ENCODE measurements at places on chromosomes 5 and 9. TPM values are rescaled to one million over a fixed set of nuclear protein-coding genes. Genes with fewer than 3 reads are reported as not detected.

DNA sequence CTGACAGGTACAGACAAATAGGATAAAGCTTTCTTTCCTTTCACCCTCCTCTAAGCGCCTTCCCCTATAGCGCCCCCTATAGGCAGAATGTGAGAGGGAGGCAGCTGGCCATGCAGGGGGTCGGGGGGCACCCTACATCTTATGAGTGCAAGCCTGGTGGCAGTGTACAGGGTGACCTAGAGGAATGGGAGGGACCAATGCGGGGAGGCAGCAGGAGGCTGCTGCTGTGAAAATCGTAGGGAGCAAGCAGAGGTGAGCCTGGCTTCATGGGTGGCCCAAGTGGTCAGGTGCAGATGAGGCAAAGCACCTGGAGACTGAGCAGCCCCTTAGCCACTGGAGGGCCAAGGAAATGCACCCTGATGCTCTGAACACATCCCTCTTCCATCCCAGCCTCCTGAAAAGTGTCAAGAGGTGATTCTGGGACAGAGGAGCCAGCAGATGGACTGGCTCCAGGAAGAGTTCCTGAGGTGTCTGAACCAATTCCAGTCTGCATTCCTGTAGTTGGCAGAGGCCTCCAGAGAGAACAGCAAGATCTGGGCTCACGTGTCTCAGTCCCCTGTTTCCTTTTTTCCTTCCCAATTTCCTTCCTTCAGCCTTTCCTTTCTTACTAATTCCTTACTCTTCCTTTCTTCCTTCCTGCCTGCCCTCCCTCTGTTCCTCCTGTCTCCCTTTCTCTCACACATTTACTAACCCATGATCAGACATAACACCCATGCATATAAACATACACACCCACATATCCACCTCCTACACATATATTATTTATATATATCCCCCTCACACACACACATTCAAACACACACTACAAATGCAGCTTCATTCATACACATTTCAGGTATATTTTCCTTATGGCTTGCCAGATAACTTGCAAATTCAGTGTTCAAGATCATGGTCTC lies 32.8 kb upstream of the GALNT10 start:
- no peak overlapping the region for H3K27ac ChIP-seq
- H3K36me3 ChIP-seq, result no peaks in the 10 kb centered on the region
- no peaks in the 10 kb centered on the region for H3K27me3 ChIP-seq
- no peak overlapping the region for H3K4me3 ChIP-seq
- no peak for DNase-seq

DNA sequence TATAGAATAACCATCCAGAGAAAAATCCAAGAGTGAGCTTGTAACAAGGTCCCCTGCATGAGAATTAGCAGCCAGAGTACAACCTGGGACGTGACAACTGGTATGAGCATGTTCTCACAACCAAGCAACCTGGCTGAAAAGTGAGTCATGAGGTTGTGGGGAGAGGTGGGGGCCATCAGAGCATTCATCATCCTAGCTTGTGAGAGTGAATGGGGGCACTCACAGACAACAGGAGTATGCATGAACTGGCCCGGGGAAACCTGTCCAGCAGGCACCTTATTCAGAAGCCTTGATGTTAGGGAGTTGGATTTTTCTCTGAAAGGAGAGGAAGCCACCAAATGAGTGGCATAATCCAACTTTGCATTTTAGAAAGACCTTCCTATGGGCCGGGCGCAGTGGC lies 113.0 kb downstream of the FRMD3 start:
- H3K27me3 ChIP-seq, result no peaks in the 10 kb centered on the region
- no peak overlapping the region for H3K27ac ChIP-seq
- H3K4me3 ChIP-seq, result no peak overlapping the region
- no peaks in the 10 kb centered on the region for H3K36me3 ChIP-seq

DNA sequence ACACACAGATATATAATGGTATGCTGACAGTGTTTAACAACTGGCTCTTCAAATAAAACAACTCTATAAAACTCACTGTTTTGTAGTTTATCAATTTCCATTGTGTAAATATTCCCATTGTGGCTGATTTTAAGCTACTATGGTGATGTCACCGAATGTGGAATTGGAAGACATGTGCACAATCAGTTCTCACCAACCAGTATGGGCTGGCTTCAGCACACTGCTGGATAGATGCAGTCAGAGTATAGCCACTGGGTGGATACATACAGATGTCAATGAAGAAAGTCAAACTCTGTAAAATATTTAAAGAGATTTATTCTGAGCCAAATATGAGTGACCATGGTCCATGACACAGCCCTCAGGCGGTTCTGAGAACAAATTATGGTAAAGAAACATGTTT lies 475.9 kb upstream of the SMARCA2 start:
- H3K27ac ChIP-seq, result no peak overlapping the region
- no peak overlapping the region for H3K4me3 ChIP-seq
- H3K36me3 ChIP-seq, result no peaks in the 10 kb centered on the region
- DNase-seq, result no peak
- no peaks in the 10 kb centered on the region for H3K4me1 ChIP-seq

- no peak overlapping the region for H3K27ac ChIP-seq
- no peak for DNase-seq
Measured at GRCh38 chr5:130138406-130139045, 234.3 kb downstream of the CHSY3 start.

- H3K36me3 ChIP-seq, result no peaks in the 10 kb centered on the region
- H3K27ac ChIP-seq, result peak overlapping the region; percentile 34
- no peak for DNase-seq
- H3K27me3 ChIP-seq, result no peaks in the 10 kb centered on the region
- H3K4me3 ChIP-seq, result no peak overlapping the region
Measured at GRCh38 chr5:124342027-124342471, 404.4 kb downstream of the ZNF608 start.

DNA sequence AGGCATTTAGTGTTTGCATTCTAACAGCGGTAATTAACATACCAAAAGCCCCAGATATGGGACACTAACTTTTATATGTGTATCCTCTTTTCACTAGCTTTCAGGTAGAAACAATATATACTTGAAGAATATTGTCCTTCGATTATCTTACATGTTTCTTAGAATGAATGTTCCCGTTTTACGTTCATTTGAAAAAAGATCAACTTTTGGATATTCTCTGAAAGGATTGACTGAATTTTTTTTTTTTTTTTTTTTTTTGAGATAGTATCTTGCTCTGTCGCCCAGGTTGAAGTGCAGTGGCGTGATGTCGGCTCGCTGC lies 32.2 kb upstream of the FSD1L start:
- H3K4me3 ChIP-seq, result no peak overlapping the region
- H3K27ac ChIP-seq, result no peak overlapping the region
- no peaks in the 10 kb centered on the region for H3K36me3 ChIP-seq
- H3K4me1 ChIP-seq, result no peaks in the 10 kb centered on the region

DNA sequence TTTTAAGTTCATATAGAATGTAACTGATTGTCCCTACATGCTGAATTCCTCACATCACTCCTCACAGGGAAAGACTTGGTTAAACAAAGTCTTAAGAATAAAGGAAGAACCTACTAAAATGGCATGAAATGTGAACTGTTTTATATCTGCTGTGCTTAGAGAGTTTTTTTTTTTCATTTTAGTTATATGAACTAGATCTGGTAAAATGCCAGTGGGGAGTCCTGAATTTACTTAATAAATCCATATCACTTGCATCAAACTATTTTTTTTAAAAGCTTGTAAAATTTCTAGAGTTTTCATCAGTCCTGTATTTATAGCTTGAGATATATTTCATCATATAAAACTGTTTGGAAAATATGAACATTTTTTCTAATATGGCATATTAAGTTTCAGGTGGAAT lies 1528.6 kb downstream of the EFNA5 start:
- DNase-seq, result no peak
- no peak overlapping the region for H3K27ac ChIP-seq
- H3K36me3 ChIP-seq, result no peaks in the 10 kb centered on the region
- H3K4me3 ChIP-seq, result no peak overlapping the region
- H3K4me1 ChIP-seq, result no peaks in the 10 kb centered on the region
- no peaks in the 10 kb centered on the region for H3K27me3 ChIP-seq

- no peak for DNase-seq
- H3K27me3 ChIP-seq, result no peaks in the 10 kb centered on the region
- H3K4me3 ChIP-seq, result no peak overlapping the region
- H3K27ac ChIP-seq, result no peak overlapping the region
- H3K4me1 ChIP-seq, result no peaks in the 10 kb centered on the region
Measured at GRCh38 chr5:112584781-112585180, 152.9 kb upstream of the APC start.

GRCh38 chr5:137498736-137499505 lies at the start of gene SPOCK1:
Gene SPOCK1, minus strand, starts transcription at chr5:137499326.
- DNase-seq, result peak; percentile 63
- H3K27ac ChIP-seq, result no peak within 1 kb of the TSS
- H3K36me3 ChIP-seq, result no peaks in the 10 kb centered on the region
- no peaks in the 10 kb centered on the region for H3K27me3 ChIP-seq
- H3K4me1 ChIP-seq, result no peaks in the 10 kb centered on the region

- H3K4me1 ChIP-seq, result no peaks in the 10 kb centered on the region
- H3K27me3 ChIP-seq, result no peaks in the 10 kb centered on the region
- H3K36me3 ChIP-seq, result no peaks in the 10 kb centered on the region
- DNase-seq, result no peak
Measured at GRCh38 chr5:14266171-14266570, 123.0 kb downstream of the TRIO start.

GRCh38 chr9:111163716-111164389 lies 125.6 kb upstream of the LPAR1 start:
- H3K4me3 ChIP-seq, result no peak overlapping the region
- H3K36me3 ChIP-seq, result no peaks in the 10 kb centered on the region
- H3K4me1 ChIP-seq, result no peaks in the 10 kb centered on the region
- no peaks in the 10 kb centered on the region for H3K27me3 ChIP-seq

- H3K4me3 ChIP-seq, result no peak overlapping the region
- H3K4me1 ChIP-seq, result no peaks in the 10 kb centered on the region
- no peak for DNase-seq
- no peaks in the 10 kb centered on the region for H3K27me3 ChIP-seq
- H3K36me3 ChIP-seq, result no peaks in the 10 kb centered on the region
Measured at GRCh38 chr9:131984564-131984963, 95.1 kb downstream of the MED27 start.

DNA sequence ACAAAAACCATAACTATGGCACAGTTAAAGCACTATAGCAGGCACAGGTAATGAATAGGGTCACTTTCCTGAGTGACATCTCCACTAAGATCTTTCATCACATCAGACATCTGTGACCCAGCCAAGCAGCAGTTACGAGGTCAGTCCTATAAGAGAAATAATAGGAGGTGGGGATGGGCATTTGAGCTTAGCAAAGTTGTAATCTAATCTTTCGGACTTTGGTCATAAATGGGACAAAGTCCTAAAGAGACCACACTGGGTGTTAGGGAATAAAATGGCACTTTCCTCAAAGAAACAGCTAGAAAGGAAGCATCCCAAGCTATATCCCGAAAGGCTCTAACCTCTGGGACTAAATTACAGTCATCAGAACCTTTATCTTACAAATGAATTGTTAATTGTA lies 432.2 kb downstream of the PIK3R1 start:
- H3K4me3 ChIP-seq, result no peak overlapping the region
- no peak for DNase-seq
- H3K36me3 ChIP-seq, result no peaks in the 10 kb centered on the region
- H3K27ac ChIP-seq, result no peak overlapping the region
- peaks cover 6% of the 10 kb centered on the region for H3K4me1 ChIP-seq
- H3K27me3 ChIP-seq, result no peaks in the 10 kb centered on the region

GRCh38 chr9:128384801-128385495 lies 13.8 kb downstream of the URM1 start:
- DNase-seq, result no peak
- H3K27ac ChIP-seq, result no peak overlapping the region
- H3K4me3 ChIP-seq, result no peak overlapping the region
- no peaks in the 10 kb centered on the region for H3K27me3 ChIP-seq
- H3K36me3 ChIP-seq, result no peaks in the 10 kb centered on the region

- H3K36me3 ChIP-seq, result no peaks in the 10 kb centered on the region
- H3K4me3 ChIP-seq, result peak overlapping the region; percentile 91
- no peaks in the 10 kb centered on the region for H3K4me1 ChIP-seq
- no peaks in the 10 kb centered on the region for H3K27me3 ChIP-seq
- peak overlapping the region; percentile 68 for H3K27ac ChIP-seq
Measured at GRCh38 chr5:122077366-122078115, 518 bp downstream of the LOX start.

DNA sequence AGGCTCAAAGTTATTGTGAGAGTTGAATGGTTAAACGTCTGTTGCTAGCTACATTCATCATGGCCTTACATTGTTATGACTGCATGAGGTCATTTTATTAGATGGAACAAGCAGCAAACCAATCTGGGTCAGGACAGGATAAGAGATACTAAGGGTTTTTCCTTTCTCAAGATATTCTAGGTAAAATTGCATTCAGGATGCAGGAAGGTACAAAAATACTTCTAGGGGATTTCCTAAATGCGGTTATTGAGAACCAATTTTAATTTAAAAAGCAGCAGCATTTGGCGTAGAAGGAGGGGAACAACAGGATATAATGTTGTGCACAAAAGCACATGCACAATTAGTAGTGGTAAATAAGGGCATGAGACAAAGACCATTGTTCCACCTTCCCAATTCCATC lies 39.2 kb upstream of the LURAP1L start:
- no peaks in the 10 kb centered on the region for H3K4me1 ChIP-seq
- no peak overlapping the region for H3K27ac ChIP-seq
- H3K4me3 ChIP-seq, result no peak overlapping the region
- H3K36me3 ChIP-seq, result no peaks in the 10 kb centered on the region

DNA sequence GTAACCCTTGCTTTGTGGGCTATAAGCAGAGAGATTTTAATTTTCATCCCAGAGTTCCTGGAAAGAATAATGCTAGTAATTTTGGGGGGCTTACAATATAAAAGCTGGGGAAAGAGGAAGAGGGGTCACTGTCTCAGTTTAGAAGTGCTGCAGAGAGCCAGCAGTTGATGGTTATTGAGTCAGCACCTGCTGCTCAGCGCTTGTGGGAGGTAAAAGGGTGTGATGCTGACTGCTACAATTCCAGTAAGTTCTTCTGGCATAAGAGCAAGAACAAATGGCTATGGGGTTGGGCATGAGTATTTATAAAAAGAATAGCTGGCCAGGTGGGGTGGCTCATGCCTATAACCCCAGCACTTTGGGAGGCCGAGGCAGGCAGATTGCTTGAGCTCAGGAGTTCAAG lies 88.5 kb downstream of the MAST4 start:
- no peaks in the 10 kb centered on the region for H3K36me3 ChIP-seq
- H3K4me1 ChIP-seq, result no peaks in the 10 kb centered on the region
- DNase-seq, result no peak
- no peak overlapping the region for H3K27ac ChIP-seq
- H3K4me3 ChIP-seq, result no peak overlapping the region

DNA sequence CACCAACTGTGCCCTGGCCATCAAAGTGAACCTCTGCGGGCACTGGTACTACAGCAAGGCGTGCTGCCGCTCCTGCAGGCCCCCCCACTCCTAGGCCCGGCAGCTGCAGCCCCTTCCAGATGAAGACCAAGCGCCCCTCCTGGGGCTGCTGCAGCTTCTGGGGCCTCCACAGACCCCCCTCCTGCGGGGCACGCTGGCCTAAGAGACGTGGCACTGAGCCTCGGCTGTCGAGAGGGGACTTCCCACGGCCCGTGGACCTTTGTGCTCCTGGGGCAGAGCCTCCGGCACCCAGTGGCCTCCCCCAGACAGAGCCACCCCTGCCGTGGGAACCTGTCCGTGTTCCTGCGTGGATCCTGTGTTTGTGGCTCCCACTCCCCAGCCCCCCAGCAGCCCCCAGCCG lies 34.4 kb downstream of the FAM163B start:
- no peak overlapping the region for H3K4me3 ChIP-seq
- H3K4me1 ChIP-seq, result no peaks in the 10 kb centered on the region
- no peak for DNase-seq
- no peak overlapping the region for H3K27ac ChIP-seq
- peaks cover 25% of the 10 kb centered on the region for H3K27me3 ChIP-seq

The CSF2 gene
- not detected for total RNA-seq

The DMGDH gene
- total RNA-seq, result 2.9 TPM

The FOXI1 gene
- 1.3 TPM for total RNA-seq

The OTP gene
- total RNA-seq, result 0.15 TPM

The FOXD1 gene
- total RNA-seq, result 0.32 TPM

All from breast epithelium (tissue), 4 donors.